Tibial nerve (tissue), 4 donors: ENCODE measurements at places on chromosomes 1 and 21.

DNA sequence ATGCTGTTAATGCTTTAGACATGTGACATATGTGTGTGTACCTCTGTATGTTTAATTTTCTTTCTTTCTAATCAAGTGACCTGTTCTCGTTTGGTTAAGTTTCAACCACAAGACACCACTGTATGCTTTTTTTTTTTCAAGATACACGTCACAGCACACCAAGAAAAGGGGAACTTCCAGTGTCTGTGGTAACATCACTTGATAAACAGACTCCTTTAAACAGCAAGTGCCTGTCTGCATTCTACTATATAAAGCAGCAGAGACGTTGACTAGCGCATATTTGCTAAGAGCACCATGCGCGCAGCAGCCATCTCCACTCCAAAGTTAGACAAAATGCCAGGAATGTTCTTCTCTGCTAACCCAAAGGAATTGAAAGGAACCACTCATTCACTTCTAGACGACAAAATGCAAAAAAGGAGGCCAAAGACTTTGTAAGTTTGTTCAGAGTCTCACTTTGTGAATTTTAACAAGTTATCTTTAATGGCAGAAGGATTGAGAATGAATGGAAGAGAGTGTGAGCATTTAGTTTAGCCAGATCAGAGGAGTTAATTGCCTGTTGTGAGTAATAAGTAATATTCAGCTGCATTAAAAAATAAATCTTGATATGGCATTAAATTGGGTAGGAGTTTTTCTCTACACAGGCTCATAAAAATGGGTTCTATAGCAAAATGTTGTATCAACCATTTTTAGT, at the start of gene RGS1:
TSS of gene RGS1 (plus strand) at position 275 of the 691 bp plus-strand sequence. CDS start at position 295, 20 bp downstream.
- peak; percentile 34 for DNase-seq

- DNase-seq: peak; percentile 23
Measured at GRCh38 chr1:202952818-202953217, 5.3 kb downstream of the ADIPOR1 start.

- DNase-seq: no peak
Measured at GRCh38 chr1:45987204-45987603, 145.2 kb downstream of the PIK3R3 start.

DNA sequence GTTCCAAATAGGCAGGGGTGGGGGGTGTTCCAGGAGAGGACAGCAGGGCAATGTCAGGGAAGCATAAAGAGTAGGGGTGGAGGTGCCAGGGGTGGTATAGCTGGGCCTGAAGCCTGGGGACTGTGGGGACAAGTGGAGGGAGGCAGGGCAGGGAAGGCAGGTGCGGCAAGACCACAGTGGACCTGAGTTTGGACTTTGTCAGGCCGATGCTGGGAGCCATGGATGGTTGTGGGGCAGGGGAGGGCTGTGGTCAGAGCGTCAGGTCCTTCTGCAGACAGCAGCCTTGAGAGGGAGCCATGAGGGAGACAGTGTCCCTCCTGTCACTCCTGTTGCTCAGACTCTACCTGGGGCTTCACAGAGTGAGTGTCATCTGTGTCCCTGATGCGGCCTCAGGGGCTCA, 320.3 kb downstream of the PTPRU start:
- no peak for DNase-seq

DNA sequence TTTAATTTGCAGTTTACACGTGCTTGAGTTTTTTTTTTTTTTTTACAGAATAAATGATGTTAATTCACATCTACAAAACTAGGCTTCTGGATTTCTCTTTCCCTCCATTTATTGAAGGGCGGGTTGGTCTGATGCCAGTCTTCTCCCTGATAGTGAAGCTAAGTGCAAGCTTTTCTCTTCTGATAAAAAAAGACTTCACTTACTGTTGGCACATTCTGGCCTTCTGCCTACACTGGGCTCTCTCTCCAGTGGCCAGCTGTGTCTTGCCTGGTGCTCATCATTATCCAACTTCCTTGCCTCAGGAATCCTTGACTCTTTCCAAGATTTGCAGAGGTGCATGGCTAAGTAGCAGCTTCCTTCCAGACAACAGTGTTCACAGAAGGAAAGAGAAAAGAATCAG, 7.6 kb upstream of the RAP1A start:
- no peak for DNase-seq

DNA sequence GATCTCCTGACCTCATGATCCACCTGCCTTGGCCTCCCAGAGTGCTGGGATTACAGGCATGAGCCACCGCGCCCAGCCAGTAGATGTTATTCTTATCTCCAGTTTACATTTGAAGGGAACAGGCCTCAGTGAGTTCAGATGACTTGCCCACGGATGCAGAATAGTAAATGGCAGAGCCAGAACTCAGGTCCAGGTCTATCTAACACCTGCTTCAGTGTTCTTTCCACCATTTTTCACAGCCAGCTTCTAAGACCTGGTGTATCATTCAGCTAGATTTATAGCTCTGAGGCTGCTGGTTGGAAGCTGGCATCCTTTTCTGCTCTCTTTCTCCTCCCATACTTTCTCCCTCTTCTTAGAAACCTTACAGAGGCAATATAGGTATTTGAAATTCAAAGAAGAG, 10.8 kb downstream of the FABP3 start:
- DNase-seq: no peak

DNA sequence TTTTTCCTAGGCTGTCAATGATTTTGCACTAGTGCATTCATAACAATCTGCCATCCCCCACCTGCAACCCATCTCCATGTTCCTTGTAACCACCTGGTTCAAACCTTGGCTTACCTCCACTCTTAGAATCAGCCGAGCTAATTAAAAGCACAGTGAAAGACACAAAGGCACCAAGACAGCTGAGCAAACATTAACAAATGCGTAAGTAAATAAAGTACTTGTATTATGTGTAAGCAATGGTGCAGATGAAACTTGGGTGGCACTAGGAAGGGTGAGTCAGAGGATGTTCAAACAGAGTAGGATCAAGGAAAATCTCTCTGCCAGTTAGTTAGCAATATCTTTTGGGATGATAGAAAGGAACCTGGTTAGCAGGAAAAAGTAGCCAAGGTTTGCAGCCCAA, 5.1 kb upstream of the FOXJ3 start:
- no peak for DNase-seq

DNA sequence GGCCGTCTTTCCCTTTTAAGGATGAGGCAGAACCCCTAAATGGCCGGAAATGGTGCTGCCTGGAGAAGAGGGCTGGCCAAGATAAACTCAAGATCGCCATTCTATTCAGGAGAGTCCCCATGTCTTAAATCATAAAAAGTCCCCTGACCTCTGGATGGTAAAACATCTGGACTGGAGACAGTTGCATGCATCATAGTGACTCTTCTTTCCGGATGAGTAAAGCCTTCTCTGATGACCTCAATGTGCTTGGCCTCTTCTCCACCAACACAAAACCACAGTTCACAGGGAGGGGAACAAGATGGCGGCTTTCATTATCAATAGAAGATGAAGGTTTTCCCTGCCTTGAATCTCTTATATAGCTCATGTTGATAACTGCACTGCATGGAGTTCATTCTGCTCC, 27.5 kb upstream of the H6PD start:
- no peak for DNase-seq

- DNase-seq: no peak
Measured at GRCh38 chr1:203390298-203390697, 39.4 kb upstream of the FMOD start.

- no peak for DNase-seq
Measured at GRCh38 chr1:177783051-177783450, 186.8 kb downstream of the SEC16B start.
